ENCODE measurements at places on chromosomes 3 and 15.

DNA sequence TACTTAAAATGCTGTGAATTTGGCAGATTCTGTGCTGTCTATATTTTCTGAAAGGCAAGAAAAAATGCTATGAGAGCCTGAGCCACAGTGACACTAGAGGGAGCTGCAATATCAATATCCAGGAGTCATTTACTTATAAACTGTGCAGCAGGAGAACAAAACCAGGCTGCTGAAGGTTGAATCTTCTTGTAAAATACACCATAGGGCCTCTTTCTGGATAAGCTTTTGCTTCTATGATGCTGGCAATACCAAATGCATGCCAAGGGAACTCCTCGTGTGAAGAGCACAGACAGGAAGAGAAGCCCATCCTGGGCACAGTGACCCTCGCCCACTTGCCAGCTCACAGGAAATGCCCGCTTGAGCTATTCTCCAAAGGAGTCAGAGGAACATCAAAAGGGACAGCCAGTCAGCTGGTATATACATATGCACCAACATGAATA lies 48.0 kb upstream of the TSPAN3 start:
- peak; percentile 6 for DNase-seq

DNA sequence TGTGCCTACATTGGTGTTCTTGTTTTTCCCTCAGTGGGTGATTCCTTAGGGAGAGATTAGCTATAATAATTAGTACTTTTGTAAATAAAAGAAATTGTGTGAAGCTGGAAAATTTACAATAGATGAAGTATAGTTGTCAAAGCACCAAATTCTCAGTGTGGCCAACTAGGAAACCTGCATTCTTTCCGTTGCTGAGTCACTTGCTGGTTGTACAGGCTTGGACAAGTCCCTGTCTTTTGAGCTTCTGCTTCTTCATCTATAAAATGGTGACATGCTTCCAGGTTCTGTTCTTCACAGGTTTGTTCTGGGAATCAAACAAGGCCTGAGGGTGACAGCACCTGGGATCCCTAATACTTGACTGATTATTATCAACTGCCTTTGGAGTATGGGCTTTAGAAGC lies 184.1 kb upstream of the HES1 start:
- no peak for DNase-seq

- DNase-seq, result no peak
Measured at GRCh38 chr3:101861212-101861788, 12.0 kb downstream of the NFKBIZ start.

GRCh38 chr3:137693791-137694190 lies 70.3 kb upstream of the SOX14 start:
- no peak for DNase-seq

DNA sequence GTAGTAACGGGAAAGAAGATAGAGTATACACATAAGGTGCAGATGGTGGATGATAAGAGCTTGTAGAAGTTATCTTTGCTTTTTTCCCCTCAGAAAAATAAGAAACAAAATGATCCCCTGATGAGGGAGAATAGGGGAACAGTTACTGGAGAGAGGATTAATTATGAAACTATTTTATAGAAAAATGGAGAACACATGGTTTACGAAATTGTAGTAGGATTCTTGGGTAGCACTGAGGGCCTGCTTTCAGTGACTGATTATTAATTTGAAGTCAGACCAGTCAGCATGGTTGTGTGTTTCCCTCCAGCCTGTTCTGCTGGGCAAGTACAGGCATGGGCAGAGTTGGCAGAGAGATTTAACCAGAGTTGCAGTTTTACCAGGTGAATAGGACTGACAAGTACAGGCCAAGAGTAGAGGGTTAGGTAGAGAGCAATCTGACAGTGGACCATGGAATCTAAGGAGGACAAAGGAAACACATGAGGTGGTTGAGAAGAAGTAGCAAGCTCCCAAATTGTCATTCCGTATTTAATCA lies 5.9 kb downstream of the SLC49A4 start:
- DNase-seq, result no peak

GRCh38 chr3:58776231-58776630 lies 109.7 kb upstream of the FAM3D start:
- no peak for DNase-seq

DNA sequence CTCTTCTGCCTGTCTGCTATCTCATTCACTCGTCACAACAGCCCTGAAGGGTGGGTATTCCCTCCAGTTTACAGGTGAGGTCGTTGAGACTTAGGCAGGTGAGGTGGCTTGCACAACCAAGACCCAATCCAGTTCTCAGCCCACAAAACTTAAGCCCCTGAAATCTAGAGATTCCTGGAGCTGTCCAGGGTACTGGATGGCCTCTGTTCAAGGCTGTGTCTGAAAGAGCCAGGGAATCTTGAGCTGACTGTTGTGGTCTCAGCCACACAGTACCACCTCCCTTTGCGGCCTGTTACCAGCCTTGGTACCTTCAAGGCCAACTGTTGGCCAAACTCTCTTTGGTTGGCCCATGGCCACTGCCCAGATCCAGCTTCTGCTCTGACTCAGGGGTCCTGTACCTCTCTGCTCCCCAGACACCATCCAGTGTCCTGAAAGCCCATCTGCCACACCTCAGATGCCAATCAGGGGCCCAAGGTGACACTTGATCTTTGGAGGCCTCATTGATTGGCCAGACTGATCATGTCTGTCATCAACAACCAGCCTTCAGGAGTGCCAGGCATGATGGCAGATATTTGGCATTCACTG lies 10.9 kb upstream of the FAM107A start:
- DNase-seq, result no peak

GRCh38 chr15:65303687-65304380 lies 643 bp upstream of the RNU5B-1 start:
- no peak for DNase-seq

GRCh38 chr3:14565868-14566588 lies 25.9 kb upstream of the GRIP2 start:
- DNase-seq, result no peak

DNA sequence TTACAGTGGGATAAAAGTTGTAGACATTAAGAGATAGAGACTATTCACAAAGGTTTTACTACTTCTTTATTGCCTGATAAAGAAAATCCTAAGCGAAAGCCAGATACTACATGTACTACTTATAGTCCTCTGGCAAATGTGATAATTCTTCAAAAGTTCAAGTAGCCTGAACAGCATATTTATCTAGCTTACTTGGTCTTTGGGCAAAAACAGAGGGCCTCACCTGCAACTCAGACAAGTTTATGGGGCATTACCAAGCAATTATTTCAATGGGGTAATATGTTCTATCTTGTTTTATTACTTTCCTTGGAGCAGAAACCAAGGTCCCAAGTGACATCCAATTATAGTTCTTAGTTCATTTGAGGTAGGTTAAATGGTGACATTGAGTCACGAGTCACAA lies 390.1 kb upstream of the ARHGEF26 start:
- DNase-seq, result no peak

GRCh38 chr3:64295594-64295993 lies 70.3 kb upstream of the PRICKLE2 start:
- no peak for DNase-seq

DNA sequence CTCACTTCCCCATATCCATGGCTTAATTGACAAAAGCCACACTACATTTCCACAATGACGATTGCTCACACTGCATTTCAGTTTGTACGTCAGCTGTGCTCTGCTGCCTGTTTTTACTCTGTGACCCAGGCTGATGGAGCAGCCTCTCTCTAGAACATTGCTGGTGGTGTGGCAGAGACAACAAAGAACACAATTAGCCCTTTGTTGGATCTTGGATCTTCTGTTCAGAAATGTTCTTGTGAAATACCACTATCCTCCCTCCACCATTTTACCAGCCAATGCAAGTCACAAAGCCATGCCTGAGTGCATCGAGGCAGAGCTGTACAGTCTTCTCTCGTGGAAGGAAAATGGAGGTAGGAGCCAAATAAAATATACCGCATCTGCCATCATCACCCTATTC lies 56.9 kb upstream of the TBC1D5 start:
- no peak for DNase-seq

- DNase-seq, result no peak
Measured at GRCh38 chr15:101489237-101489598, 289 bp downstream of the PCSK6 start.

DNA sequence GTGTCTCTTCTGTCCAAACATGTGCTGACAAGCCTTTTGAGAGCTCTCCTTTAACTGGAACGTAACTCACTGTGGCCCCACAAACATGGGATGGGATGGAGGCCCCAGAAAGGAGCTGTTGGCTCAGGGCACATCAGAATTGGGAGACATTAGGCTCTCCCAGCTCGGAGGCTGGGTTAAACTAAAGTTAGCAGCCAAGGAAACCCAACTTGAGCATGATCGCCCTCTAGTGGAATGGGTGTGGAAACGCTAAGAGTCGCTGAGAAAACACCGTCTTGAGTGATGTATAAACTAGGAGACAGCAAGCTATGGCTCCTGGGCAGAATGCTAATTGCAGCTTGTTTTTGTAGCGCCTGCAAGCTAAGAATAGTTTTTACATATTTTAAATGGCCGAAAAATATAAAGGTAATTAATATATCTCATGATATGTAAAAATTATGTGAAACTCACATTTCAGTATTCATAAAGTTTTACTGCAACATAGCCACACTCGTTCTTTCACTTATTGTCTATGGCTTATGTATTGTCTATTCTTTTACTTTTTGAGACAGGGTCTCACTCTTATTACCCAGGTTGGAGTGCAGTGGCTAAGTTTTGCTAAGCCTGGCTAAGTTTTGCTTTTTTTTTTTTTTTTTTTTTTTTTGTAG lies 138.8 kb upstream of the HACD2 start:
- peak; percentile 11 for DNase-seq

GRCh38 chr15:60975218-60975617 lies 253.9 kb downstream of the RORA start:
- DNase-seq, result no peak

DNA sequence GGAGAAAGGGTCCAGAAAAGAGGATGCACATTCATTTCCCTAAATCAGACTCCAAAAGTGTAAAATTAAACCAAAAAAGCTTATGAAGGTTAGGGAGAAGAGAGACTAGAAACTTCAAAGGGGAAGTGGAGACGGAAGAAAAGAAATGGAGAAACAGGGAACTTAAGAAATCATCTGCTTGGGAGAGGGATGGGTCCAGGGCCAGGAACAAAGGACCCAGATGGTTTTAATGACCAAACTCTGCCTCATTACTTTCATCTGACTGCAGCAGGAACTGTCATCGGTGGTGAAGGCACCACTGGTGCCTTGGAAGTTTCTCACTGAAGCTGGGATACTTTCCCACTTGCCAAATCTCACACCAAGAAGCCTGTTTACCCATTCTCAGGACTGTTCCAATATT lies 70.5 kb upstream of the SLC4A7 start:
- DNase-seq, result no peak

DNA sequence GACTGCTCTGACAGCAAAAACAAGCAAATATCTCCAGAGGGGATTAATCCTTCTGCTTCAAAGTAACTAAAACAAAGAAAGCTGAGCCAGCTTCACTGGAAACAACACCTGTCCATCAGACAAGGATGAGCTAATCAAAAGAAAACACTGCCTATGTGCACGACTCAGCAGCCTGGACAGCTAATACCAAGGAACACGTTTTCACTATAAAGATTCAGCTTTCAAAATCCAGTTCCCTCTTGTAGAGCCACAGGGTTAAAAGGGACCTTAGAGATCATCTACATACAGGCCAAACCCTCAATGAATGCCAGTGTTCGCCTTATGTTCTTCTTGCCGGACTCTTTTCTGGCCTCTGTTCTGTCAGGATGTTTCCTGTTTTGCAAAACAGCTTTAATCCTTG lies 6.9 kb downstream of the TUSC7 start:
- no peak for DNase-seq

DNA sequence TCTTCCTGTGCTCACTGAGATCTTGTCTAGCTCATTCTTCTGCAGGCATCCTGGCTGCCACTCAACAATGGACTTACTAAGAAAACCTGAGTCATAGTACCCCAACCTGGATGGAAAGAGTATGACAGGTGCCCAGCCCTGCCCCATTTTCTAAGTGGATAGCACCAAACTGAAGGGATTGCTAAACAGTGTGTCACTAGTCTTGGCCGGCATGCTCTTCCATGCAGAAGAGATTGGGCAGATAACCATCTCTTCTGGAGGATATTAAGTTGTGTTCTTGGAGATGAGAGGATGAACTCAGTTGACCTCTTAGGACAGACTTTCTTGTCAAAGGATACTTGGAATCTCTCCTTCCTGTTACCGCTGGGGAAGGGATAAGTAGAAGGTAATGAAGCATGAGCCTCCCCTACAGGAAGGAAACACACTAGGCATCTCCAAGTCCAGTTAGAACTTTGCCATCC lies 797.5 kb downstream of the AGBL1 start:
- DNase-seq, result no peak

- DNase-seq, result no peak
Measured at GRCh38 chr15:39455471-39455991, 125.3 kb upstream of the THBS1 start.
